ENCODE measurements at places on chromosomes 6 and 20.

GRCh38 chr6:81252231-81252630 lies 500.2 kb downstream of the TENT5A start:
- H3K27ac ChIP-seq: no peak overlapping the region
- no peak for DNase-seq

GRCh38 chr20:16904751-16905150 lies 156.6 kb downstream of the OTOR start:
- no peaks in the 10 kb centered on the region for H3K36me3 ChIP-seq
- no peak for DNase-seq
- no peak overlapping the region for H3K4me3 ChIP-seq
- no peaks in the 10 kb centered on the region for H3K4me1 ChIP-seq
- H3K27ac ChIP-seq: no peak overlapping the region
- H3K27me3 ChIP-seq: no peaks in the 10 kb centered on the region

DNA sequence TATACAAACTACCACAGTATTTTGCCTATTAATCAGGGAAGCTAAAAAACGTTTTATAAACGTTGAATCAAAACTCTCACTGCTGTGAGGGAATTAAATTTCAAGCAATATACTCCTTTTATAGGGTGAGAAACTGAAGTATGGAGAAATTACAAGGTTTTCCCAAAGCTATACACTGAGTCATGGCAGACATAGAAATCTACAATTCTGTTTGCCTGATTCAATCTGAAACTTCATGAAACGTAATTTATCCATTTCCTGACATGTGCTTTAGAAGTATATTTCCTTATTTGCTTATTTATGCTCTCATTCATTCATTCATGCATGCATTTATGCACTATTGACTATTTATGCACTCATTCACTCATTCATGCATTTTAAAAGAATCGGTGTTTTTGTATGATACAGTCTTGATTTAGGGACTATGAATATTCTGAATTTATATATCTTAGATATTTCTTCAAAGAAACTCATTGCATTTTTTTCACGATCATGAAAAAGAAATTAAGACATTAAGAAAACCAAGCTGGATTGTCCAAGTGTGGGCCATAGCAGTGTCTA lies 16.5 kb downstream of the EYA4 start:
- peaks cover 4% of the 10 kb centered on the region for H3K4me1 ChIP-seq
- DNase-seq: no peak
- H3K36me3 ChIP-seq: no peaks in the 10 kb centered on the region
- no peak overlapping the region for H3K27ac ChIP-seq
- no peak overlapping the region for H3K4me3 ChIP-seq

DNA sequence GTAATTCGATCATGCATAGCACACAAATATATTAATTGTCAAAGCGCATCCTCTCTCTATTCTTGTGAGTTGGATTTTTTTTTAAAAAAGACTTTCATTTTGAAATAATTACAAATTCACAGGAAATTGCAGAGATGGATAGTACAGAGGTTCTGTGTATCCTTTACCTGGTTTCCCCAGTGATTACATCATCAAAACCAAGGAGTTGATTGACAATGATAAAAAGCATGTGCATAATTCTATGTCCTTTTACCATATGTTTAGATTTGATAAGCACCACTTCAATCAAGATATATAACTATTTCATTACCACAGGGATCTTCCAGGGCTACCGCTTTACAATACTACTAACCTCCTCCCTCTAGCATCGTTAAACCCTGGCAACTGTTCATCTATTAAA lies 40.2 kb downstream of the CCN2 start:
- H3K27ac ChIP-seq: no peak overlapping the region
- no peaks in the 10 kb centered on the region for H3K36me3 ChIP-seq
- no peaks in the 10 kb centered on the region for H3K27me3 ChIP-seq

- H3K4me1 ChIP-seq: no peaks in the 10 kb centered on the region
- no peaks in the 10 kb centered on the region for H3K27me3 ChIP-seq
- no peaks in the 10 kb centered on the region for H3K36me3 ChIP-seq
- DNase-seq: no peak
- no peak overlapping the region for H3K27ac ChIP-seq
Measured at GRCh38 chr6:78580923-78581322, 286.4 kb upstream of the IRAK1BP1 start.

GRCh38 chr20:44019638-44020335 lies 105.1 kb downstream of the TOX2 start:
- H3K4me3 ChIP-seq: no peak overlapping the region
- H3K4me1 ChIP-seq: no peaks in the 10 kb centered on the region
- no peak for DNase-seq
- peaks cover 10% of the 10 kb centered on the region for H3K27me3 ChIP-seq
- no peak overlapping the region for H3K27ac ChIP-seq

GRCh38 chr6:2441601-2442475 lies 196.4 kb upstream of the GMDS start:
- H3K4me1 ChIP-seq: no peaks in the 10 kb centered on the region
- H3K36me3 ChIP-seq: peaks cover 9% of the 10 kb centered on the region
- no peak for DNase-seq
- H3K27ac ChIP-seq: no peak overlapping the region
- no peak overlapping the region for H3K4me3 ChIP-seq

GRCh38 chr20:63205896-63206295 lies 10.0 kb downstream of the YTHDF1 start:
- H3K36me3 ChIP-seq: peaks cover 98% of the 10 kb centered on the region
- H3K27ac ChIP-seq: no peak overlapping the region
- DNase-seq: no peak
- H3K4me3 ChIP-seq: no peak overlapping the region

DNA sequence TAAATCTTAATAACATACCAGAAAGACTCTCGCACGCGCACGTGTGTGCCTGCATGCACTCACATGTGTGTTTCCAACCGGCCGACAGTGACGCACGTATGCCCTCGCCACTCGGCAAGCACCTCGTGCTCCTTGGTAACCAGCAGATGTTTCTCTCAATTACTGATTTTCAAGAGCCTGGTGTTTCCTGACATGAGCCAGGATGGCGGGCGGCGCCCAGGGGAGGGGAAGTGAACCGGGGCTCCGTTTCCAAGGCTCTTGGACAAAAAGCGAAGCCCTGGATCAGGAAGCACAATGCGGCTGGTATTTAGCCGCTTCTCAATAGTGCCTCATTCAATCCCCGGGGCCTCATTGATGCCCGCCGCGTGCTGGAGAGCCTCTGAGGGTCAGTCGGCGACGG lies 37.7 kb downstream of the PMEPA1 start:
- no peak overlapping the region for H3K27ac ChIP-seq
- H3K36me3 ChIP-seq: no peaks in the 10 kb centered on the region
- peaks cover 79% of the 10 kb centered on the region for H3K4me1 ChIP-seq
- H3K4me3 ChIP-seq: no peak overlapping the region

DNA sequence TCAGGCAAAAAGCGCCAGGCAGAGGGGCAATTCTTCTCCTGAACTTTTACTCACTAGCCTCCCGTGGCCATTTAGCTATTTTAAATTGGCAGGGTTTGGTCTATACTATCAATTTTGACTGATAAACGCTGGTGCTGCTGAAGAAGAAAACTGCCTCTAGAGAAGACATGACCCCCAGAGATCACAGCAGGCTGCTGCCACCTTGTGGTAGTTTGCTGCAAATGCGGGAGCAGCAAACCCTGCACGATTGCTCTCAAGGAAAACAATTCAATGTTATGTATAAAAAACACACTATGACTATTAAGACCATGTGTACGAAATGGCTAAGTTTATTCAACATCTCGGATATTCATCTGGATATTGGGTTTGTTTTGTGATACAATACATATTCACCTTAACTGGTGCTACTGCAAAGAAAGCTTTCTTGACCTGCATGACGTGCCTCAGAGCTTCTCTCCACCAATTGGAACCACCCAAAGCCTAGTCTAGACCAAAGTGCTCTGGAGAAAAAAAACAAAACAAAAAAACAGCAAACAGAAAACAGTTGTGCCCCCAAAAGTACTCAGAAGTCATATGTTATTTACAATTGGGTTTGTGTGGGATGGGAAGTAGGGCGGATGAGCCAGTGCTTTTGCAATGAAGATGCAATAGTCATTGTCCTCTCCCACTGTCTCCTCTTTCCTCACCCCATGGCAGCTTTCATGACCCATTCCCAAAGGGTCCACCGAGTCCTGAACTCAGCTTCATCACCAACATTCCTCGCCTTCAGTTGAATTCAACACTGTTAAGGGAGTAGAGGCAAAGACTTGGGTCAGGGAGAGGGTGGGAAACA lies 19.6 kb upstream of the IL17F start:
- no peak overlapping the region for H3K27ac ChIP-seq
- H3K4me1 ChIP-seq: no peaks in the 10 kb centered on the region
- DNase-seq: peak; percentile 54

- no peak for DNase-seq
- H3K36me3 ChIP-seq: no peaks in the 10 kb centered on the region
- H3K27me3 ChIP-seq: no peaks in the 10 kb centered on the region
- H3K4me3 ChIP-seq: no peak overlapping the region
- H3K27ac ChIP-seq: no peak overlapping the region
Measured at GRCh38 chr6:12343440-12344162, 53.4 kb downstream of the EDN1 start.

DNA sequence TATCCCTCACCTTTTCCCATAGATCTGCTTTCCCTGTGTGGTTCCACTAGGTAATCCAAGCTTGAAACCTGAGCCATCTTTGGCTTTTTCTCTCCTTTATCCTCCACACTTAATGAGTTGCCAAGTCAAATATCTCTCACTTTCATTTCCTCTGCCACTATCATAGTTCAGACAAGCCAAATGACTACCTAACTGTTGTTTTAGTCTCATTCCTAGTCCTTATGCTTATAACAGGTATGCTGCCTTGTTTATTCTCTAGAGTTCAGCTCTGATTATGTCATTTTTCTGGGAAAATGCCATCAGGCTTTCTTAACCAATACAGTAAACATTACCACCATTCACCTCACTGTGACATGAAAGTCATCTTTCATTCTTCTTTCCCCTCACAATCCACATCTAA lies 6.5 kb downstream of the EFHC1 start:
- H3K4me3 ChIP-seq: no peak overlapping the region
- no peak for DNase-seq
- H3K27ac ChIP-seq: peak overlapping the region; percentile 80
- H3K27me3 ChIP-seq: no peaks in the 10 kb centered on the region

GRCh38 chr6:111958534-111958933 lies 85.3 kb upstream of the FYN start:
- H3K27me3 ChIP-seq: no peaks in the 10 kb centered on the region
- no peak overlapping the region for H3K27ac ChIP-seq
- DNase-seq: no peak
- no peak overlapping the region for H3K4me3 ChIP-seq
- no peaks in the 10 kb centered on the region for H3K36me3 ChIP-seq
- no peaks in the 10 kb centered on the region for H3K4me1 ChIP-seq

DNA sequence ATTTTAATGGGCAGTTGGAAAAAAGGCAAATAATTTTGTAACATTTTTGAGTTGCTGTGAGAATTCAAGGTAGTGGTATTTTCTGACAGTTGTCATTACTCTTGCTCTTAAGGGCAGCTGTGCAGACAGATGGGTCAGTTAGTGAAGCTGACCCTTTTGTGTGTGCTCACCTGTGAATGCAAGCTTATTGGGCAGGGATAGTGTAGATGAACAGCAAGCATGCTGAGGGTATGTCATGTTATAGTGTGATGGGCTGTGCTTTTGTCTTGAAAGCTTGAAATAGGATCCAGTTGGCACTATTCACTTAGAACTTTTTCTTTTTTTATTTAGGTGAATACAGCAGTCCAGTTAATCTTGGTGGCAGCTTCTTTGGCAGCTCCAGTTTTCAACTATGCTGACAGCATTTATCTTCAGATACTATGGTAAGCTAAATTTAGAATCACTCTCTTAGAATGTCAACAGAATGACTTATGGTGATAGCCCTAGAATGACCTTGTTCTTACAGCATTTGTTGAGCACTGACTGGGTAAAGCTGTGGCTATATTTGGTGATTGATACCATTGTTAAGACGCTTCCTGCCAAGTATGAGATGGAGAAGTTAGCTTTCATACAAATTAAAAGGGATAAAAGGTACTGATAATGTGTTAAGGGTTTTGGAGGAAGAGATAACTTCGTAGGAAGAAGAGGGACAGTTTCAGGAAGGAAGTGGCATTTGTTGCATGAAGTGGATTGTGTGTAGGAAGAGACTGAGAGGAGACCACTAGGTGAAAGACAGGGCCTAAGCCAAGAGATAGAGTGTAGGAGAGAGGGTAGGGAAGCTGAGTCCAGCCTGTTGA lies 19.5 kb downstream of the LRRN4 start:
- no peaks in the 10 kb centered on the region for H3K4me1 ChIP-seq
- H3K27ac ChIP-seq: no peak overlapping the region
- no peaks in the 10 kb centered on the region for H3K27me3 ChIP-seq
- peaks cover 8% of the 10 kb centered on the region for H3K36me3 ChIP-seq
- DNase-seq: no peak

DNA sequence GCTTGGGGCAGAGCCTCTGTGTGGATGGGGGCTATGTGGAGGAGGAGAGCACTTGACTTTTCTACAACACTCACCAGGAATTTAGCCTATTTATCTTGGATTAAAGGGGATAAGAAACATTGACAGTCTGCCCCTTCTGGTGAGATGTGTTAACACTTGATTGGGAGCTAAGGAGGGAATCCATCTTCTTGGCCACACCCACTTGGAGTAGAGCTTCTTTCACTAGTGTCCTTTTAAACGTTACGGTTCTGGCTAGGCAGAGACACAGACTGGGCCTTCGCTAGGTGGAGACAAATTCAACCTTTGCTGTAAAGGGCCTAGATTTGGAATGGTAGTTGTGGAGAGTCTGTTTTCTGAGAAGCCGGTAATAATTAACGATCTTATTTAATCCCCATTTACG lies 15.5 kb upstream of the TPBG start:
- no peaks in the 10 kb centered on the region for H3K27me3 ChIP-seq
- no peak for DNase-seq
- H3K27ac ChIP-seq: no peak overlapping the region
- H3K4me1 ChIP-seq: no peaks in the 10 kb centered on the region
- H3K4me3 ChIP-seq: no peak overlapping the region

GRCh38 chr6:158371261-158371660 lies 59.0 kb downstream of the TULP4 start:
- H3K4me3 ChIP-seq: no peak overlapping the region
- DNase-seq: no peak
- H3K27me3 ChIP-seq: no peaks in the 10 kb centered on the region
- no peak overlapping the region for H3K27ac ChIP-seq
